EL (cell line): ENCODE measurements at places on chromosomes 5 and 9.

- no peak for DNase-seq
Measured at GRCh38 chr5:113652161-113652560, 138.7 kb downstream of the YTHDC2 start.

DNA sequence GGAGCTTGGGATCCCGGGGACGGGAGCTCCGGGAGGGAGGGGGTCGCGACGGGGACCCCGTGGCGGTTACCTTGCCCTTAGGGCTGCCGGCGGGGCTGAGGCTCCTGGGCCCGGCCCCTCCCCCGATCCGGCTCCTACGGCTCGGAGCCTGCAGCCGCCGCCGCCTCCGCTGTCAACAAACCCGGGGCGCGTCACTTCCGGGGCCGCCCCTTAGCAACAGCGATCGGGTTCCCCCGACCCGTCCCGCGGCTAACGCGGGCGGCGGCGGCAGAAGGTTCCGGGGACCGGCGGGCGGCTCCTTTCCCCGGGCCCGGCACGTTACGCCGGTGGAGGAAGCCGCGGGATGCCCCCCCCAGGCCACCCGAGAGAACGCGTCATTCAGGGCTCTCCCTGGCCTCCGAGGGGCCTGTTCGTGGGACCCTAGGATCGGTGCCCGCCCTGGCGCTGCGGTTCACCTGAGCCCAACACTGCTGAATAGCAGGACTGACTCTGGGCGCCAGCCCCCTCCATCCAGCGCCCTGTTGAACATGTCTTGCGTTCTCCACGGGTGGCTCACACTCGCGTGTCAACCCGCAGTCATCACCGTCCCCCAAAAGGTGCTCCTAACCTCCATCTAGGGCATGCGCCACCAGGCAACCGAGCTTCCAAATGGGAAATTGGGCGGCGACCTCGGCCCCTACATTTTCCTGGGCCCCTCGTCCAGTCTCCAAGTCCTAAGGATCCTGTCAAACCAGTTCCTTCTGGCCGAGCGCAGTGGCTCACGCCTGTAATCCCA lies at the start of gene ZER1:
Gene ZER1, minus strand, starts transcription at position 183 of the 775 bp plus-strand sequence. CDS start 16,362 bp downstream, outside the sequence.
- peak; percentile 88 for DNase-seq

- no peak for DNase-seq
Measured at GRCh38 chr5:66741394-66741793, 145.2 kb downstream of the MAST4 start.

DNA sequence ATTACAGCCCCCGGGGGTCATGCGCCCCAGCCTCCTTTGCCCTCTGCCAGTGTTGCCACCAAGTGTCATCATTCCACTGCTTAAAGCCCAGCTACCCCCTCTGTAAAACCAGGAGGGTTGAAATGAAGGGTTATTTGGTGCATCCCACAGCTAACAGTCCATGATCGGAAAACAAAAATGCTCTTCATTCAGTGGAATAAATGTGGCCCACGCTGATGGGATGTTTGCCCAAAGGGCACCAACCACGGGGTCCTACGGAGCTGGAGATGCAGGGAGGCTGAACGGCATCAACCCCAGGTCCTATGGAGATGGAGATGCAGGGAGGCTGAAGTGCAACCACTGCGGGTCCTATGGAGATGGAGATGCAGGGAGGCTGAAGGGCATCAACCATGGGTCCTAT lies 218.5 kb upstream of the IRX1 start:
- no peak for DNase-seq

- DNase-seq, result peak; percentile 21
Measured at GRCh38 chr5:72587661-72588308, 80.6 kb upstream of the ZNF366 start.

DNA sequence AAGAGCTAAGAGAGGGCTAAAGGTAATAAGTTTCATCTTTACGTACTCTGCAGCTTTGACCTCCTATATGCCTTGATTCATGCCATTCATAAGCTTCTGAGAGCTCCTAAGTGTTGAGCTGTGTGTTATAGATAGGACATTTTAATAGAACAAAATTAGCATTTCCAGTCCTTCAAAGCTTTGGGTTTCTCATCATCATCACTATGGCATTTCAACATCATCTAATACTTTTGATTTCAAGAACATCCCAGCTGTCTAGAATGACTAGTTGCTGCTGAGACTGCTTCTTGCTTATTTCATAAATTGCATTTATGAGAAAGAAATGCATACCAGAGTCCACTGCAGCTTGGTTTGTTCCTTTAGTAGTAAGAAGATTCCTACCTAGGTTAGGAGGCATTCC lies 201.7 kb downstream of the SGCD start:
- no peak for DNase-seq

DNA sequence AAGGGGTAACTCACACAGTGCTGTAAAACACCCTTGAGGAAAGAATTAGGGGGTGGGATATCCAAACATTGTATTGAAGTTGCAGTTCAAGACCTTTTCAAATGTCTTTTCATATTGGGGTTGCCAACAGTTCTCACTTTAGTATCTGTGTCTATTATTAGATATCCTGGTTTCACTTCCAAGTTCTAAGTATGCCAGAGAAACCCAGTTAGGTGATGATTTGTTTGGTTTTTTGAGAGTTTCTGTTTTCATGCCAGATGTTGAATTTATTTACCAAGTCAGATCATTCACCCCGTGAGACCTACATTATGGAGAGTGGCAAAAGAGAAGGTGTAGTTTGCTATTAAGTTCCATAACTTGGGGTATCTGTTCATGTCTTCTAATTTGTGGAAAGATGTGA lies 64.5 kb downstream of the C9orf152 start:
- DNase-seq, result no peak

DNA sequence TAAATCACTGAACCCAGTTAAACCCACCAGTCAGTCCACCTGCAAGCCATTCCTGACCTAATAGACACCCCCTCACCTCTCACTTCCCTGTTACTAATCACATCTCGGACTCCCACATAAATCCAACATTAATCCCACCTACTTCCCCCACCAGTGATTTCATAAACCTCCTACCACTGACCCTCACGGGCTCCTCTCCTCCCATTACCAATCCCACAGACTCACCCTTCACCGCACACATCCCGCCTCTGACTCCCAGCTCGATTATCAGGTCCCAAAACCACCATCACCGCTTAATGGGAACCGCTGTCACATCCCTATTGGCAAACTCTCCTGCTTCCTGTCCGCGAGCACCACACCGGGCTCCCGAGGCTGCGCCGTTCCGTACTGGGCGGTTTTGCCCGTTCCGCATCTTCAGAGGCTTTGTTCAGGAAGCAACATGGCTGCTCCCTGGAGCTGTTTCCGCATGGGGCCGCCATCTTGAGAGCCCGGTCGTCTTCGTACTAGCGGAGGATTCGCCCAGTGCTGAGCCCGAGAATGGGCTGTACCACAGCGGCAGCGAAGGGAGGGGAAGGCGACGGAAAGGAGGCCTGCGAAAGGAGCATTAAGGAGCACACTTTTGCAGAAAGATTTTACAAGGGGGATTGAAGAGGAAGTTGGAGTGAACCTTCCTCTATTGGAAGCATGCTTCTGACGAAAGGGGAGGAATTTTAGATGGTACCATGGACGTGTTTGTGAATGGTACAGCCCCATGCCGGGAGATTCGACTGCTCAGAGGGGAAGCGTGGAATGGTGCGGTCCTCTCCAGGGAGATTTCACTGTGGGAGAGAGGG lies at the start of gene ZNF300:
Gene ZNF300, minus strand, starts transcription at position 502 of the 833 bp plus-strand sequence. CDS start 1,825 bp downstream, outside the sequence.
- DNase-seq, result peak; percentile 93

DNA sequence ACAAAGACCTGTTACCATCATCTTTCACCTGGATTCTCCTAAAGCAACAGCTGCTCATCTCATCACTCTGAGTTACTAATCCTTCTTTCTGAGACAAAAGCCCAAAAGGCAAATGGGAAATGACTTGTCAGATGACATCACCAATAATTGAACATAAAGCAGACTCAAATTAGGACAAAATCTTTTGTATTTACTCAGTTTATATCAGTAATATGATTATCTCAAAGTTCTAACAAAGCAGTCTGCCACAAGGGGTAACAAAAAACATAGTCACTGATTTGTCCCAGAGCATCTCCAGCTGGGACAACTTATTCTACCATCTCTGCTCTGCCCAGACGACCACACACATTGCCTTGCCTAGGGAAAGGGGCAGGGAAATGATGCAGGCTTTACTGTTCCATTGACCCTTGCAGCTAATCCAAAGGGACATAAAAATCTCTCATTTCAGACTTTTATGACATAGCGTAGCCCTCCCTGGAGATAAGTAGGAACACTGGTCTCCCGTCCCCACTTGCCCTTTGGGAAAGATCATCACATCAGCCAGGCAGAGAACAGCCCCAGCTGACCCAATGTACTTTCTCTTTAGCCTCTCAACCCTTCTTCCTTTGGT lies 249.5 kb upstream of the PTGER4 start:
- DNase-seq, result no peak

GRCh38 chr9:134366223-134367031 lies 40.2 kb downstream of the RXRA start:
- peak; percentile 90 for DNase-seq

- no peak for DNase-seq
Measured at GRCh38 chr5:141716009-141716408, 34.0 kb upstream of the ARAP3 start.

DNA sequence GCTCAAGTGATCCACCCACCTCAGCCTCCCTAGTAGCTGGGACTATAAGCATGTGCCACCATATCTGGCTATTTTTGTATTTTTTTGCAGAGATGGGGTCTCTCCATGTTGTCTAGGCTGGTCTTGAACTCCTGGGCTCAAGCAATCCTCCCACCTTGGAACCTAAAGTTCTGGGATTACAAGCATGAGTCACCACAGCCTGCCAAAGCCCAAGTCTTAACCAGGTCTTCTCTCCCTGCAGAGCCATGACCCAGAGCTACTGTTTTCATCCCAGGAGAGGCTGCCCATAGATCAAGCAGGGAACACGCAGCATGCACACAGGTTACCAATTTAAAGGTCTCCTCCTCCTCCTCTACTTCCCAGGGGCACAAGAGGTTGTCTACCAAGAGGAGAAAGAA lies 29.7 kb downstream of the PCDHGC5 start:
- peak; percentile 22 for DNase-seq

- DNase-seq, result no peak
Measured at GRCh38 chr9:73009649-73010288, 56.9 kb upstream of the ALDH1A1 start.

GRCh38 chr9:95788021-95788420 lies 87.5 kb upstream of the ERCC6L2 start:
- DNase-seq, result no peak

DNA sequence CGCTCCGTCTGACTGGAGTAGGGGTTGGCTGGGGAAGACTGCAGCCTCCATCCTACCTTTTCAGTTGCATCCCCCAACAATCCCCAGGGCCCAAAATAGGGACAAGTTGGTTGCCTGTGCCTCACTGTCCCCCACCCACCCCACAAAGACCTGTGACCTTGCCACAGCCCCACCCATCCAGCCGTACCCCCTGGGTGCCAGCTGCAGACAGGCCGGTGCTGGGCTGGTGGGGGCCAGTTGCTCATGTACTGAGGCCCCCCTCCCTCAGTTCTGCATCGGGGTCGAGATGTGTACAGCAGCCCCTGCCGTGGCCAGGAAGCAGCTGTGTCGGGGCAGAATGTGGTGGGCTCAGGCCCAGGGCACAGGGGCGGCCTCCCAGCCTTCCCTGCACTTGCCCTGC lies 374 bp downstream of the LCNL1 start:
- no peak for DNase-seq

GRCh38 chr9:20558566-20559016 lies 63.7 kb downstream of the MLLT3 start:
- peak; percentile 87 for DNase-seq

- no peak for DNase-seq
Measured at GRCh38 chr5:93421468-93421867, 159.6 kb downstream of the NR2F1-AS1 start.

GRCh38 chr5:122951658-122952057 lies 84.9 kb downstream of the PPIC start:
- no peak for DNase-seq

- DNase-seq, result no peak
Measured at GRCh38 chr9:35002623-35003022, 13.1 kb downstream of the DNAJB5 start.

DNA sequence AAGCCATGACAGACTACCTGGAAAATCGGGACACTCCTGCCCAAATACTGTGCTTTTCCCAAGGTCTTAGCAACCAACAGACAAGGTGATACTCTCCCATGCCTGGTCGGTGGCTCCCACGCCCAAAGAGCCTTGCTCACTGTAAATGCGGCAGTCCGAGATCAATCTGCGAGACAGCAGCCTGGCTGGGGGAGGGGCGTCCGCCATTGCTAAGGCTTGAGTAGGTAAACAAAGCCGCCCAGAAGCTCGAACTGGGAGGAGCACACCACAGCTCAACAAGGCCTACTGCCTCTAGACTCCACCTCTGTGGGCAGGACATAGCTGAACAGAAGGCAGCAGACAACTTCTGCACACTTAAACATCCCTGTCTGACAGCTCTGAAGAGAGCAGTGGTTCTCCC lies 272.1 kb upstream of the CCNG1 start:
- no peak for DNase-seq

- peak; percentile 25 for DNase-seq
Measured at GRCh38 chr5:17406423-17406838, 91.6 kb upstream of the TAF11L2 start.

DNA sequence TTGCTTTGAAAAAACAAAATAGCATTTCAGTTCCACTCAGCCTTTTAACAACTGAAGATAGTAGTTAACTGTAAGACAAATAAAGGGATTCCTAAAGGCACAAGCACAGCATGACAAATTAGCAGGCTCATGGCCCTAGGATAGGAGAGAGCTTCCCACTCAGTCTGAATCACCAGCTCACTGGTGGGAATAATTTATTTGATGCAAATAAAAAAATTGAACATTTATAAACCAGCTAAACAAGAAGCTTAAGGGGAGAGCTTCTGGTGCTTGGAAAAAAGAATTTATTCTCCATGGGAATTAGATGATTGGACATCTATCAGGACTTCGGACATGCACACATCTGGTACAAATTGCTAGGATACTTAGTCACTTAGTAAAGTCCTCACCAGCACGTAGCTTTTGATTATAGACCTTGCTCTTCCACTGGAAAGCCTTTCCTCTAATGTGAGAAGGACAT lies 294.1 kb upstream of the TNC start:
- peak; percentile 76 for DNase-seq

GRCh38 chr5:10556893-10557746 lies 6.8 kb upstream of the ANKRD33B start:
- no peak for DNase-seq
